ENCODE measurements at places on chromosomes 16 and 17.

GRCh38 chr16:79721270-79721669, 120.7 kb upstream of the MAF start:
- no peak for DNase-seq

DNA sequence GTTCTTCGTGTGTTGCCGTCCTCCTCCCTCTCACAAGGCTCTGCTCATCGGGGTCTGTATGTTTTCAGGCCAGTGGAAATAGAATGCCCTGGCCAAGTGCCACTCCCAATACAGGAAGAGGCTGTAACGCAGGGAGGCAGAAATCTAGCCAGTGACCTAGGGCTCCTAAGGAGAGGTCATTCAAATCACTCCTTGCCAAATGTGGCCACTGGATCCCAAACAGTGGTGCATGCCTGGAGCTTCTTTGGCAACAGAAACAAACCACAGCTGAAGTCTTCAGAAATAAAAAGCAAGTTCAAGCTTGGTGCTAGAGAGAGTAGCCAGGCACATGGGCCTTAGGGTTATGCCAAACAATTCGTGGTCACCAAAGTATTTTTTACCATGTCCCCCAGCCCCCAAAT, 66.1 kb downstream of the SMG6 start:
- peak; percentile 80 for DNase-seq

- DNase-seq: no peak
These were observed 272.8 kb upstream of the KCNJ16 start for GRCh38 chr17:69802045-69802740.

DNA sequence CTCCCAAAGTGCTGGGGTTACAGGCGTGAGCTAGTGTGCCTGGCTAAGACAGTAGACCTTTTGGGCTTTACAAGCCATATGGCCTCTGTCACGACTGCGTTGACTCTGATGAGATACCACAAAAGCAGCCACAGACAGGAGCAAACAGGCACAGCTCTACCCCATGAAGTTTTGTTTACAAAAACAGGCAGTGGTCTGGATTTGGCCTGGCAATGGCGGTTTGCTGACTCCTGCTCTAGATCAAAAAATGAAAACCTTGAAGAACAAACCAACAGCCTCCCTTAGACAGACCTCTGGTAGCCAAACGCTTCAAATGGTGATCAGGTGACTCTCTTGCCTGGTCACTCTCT, 20.7 kb downstream of the SLC43A2 start:
- no peak for DNase-seq

DNA sequence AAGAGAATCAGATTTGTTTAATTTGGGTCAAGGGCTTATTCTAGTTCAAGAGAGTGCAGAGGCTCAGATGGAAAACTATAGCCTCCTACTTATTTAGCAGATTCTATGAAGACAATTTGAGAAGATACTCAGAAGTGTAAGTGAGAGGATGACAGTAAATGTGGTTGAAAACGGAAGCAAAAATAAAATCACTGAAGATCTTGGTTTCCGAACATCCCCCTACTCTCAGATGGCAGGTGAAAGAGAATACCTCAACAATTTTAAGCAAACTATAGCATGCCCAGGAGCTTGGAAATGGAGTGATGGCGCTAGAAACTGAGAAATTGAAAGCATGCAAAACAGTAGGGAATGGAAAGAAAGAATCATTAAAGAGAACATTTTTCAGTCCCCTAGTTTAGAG, 705.5 kb upstream of the CDH8 start:
- DNase-seq: no peak

GRCh38 chr17:79989106-79989835, 46.4 kb downstream of the TBC1D16 start:
- no peak for DNase-seq

DNA sequence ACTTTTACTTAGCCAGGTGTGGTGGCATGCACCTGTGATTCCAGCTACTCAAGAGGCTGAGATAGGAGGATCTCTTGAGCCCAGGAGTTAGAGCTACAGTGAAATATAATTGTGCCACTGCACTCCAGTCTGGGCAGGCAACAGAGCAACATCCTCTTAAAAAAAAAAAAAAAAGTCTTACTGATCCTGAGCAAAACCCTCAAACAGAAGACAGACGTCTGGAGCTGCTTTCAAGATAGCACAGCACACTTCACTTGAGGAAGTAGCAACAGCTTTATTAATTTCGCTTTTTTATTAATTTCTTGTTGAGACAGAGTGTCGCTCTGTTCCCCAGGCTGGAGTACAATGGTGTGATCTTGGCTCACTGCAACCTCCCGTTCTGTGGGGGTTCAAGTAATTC, 10.2 kb upstream of the GGA2 start:
- DNase-seq: no peak

DNA sequence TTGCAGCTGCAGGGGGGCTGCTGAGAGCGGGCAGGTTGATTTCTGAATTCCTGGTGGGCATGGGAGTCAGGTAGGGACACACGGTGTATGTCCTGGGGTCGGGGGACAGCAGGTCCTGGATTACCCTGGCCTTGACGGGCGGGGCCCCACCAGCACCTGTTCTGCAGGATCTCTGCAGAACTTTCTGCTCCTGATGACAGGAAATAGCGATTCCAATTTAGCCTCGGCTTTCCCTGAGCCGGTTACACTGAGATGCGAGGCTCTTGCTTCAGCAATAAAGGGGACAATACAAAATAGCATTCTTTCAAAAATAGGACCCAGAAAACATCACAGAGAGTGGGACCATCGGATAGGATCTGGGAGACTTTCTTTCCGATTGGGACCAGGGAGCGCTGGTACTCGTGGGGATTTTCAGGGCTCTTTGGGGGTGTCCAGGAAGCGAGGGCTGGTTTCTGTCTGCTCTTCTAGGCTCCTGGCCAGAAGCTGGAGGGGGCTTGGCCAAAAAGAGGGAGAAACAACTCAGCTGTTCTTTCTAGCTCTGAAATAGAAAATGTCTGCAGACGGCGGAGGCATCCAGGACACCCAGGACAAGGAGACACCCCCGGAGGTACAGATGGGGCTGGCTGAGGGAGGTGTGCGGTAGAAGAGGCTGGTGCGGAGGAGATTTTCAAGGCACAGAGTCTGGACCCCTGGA, 642 bp downstream of the ZNF205 start:
- DNase-seq: no peak

DNA sequence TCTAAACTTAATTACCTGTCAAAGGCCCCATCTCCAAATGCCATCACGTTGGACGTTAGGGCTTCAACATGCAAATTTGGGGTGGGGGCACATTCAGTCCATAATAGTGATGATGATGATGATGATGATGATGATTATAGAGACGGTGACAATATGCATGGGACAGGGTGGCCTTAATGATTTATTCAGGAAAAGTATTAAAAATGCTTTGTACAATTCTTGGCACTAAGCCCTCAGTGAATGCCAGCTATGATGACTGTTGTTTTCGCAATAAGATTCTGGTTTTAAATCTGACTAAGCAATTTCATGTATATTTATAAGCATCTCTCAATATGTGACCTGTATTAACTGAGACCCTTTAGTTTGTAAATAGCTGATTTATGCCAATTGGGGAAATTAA, 106.3 kb downstream of the C16orf95 start:
- DNase-seq: no peak

DNA sequence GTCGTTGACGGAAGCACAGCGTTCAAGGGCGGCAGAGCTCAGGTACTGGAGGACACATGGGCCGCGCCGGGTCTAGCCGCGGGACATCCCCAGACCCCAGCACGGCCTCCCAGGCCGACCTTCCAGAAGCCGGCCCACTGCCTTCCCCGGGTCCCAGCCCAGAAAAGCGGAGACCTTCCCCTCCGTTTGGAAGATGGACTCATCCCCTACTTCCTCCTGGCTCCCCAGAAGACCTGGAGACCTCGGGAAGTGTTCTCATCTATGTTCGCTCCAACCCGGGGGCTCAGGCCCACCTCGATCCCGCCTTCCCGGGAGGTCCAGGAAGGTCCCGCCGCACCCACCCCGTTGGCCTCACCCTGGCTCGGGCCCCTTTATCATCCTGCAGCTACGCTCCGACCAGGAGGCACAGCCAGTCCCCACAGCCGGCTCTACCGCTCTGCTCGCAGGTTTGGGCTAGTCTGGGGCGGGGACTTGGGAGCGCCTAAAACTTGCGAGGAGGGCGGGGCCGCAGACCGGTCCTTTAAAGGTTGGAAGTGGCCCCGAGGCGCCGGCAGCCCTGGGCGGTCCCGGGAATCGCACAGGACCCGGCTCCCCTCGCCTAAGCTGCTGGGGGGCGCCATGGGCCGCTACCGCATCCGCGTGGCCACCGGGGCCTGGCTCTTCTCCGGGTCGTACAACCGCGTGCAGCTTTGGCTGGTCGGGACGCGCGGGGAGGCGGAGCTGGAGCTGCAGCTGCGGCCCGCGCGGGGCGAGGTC, at the start of gene ALOX12:
Gene ALOX12, plus strand, starts transcription at position 550 of the 756 bp plus-strand sequence. Its CDS starts 69 bp downstream, at position 619.
- no peak for DNase-seq

- DNase-seq: no peak
These were observed 34.2 kb downstream of the C16orf87 start for GRCh38 chr16:46796764-46797269.

GRCh38 chr16:24977678-24978075, 37.5 kb downstream of the ARHGAP17 start:
- no peak for DNase-seq
